ENCODE measurements at places on chromosomes 3 and 15. TPM values are rescaled to one million over a fixed set of nuclear protein-coding genes. Genes with fewer than 3 reads are reported as not detected.

ZNF80 gene
- polyA plus RNA-seq, result not detected

DNA sequence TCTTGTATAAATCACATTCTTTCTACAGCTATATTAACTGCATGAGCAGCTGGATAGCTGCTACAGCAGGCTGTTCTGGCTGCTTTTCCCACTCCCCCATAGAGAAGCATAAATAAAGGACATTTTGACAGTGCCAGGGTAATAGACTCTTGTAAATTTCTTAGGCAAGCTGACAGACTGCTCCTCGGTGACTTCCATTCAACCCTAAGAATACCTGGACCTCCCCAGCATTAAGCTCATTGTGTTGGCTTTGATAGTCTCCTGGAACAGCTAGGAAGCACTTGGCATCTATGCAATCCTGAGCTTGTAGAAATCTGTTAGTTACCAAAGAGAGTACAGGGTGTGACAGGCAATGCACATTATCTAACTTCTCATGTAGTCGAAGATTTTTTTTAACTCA is 475.4 kb downstream of the AGBL1 start:
- no peak overlapping the region for H3K4me3 ChIP-seq
- DNase-seq, result no peak
- no peaks in the 10 kb centered on the region for H3K27me3 ChIP-seq
- H3K36me3 ChIP-seq, result no peaks in the 10 kb centered on the region
- no peak overlapping the region for H3K27ac ChIP-seq

- DNase-seq, result no peak
- H3K27me3 ChIP-seq, result no peaks in the 10 kb centered on the region
- H3K27ac ChIP-seq, result no peak overlapping the region
- H3K4me3 ChIP-seq, result no peak overlapping the region
- H3K4me1 ChIP-seq, result no peaks in the 10 kb centered on the region
- no peaks in the 10 kb centered on the region for H3K36me3 ChIP-seq
These were observed 578.6 kb downstream of the PYDC2 start for GRCh38 chr3:192039593-192039992.

DNA sequence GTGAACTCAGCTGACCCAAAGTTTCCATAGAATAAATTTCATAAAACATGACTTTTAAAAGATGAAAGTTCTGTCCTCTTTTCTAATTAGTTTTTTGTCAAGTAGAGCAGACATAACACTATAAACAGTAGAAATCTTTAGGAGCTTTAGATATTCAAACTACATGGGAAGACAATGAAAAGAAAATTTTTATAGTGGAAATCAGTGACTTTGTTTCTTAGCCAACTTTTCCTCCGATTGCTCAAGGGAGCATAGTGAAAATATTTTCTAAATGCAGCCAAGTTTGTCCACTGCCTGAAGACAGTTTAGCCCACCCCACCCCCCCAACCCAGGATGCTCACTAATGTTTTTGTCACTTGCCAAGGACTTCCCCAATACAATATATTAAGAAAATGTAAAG is 114.9 kb downstream of the PLD1 start:
- no peak overlapping the region for H3K27ac ChIP-seq
- no peaks in the 10 kb centered on the region for H3K36me3 ChIP-seq
- no peak for DNase-seq
- peaks cover 6% of the 10 kb centered on the region for H3K27me3 ChIP-seq

- H3K27me3 ChIP-seq, result peaks cover 9% of the 10 kb centered on the region
- H3K4me1 ChIP-seq, result no peaks in the 10 kb centered on the region
- H3K4me3 ChIP-seq, result no peak overlapping the region
- no peak for DNase-seq
- no peak overlapping the region for H3K27ac ChIP-seq
- no peaks in the 10 kb centered on the region for H3K36me3 ChIP-seq
These were observed 329.8 kb upstream of the NR2E3 start for GRCh38 chr15:71480556-71480955.

DNA sequence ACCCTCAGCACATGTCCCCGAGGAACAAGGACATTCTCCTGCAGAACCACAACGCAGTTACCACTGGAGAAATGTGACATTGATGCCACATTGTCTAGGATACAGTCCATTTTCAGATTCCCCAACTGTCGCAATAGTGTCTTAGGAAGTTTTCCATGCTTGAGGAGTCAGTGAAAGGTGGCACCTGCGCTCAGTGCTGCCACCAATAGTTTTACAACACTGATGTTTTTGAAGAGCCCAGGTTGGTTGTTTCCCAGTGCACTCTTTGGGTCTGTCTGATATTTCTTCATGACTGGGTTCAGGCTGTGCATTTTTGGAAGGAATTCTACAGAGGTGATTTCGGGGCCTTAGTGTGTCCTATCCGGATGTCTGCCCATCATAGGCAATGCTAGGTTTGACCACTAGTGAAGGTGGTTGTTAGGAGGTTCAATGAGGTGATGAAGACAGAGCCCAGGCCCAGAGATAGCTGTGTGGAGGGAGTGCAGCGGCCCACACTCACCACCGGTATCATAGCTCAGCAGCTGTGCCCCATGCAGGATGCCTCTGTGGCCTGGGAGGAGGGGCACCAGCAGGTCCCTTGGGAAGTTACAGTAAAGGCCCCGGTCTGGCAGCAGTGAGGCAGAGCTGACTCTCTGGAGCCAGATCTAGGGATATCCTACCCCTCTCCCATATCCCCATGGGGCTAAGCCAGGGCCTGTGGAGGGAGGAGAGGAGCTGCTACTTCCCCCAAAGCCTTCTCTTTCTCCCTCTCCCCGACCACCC is 96.6 kb downstream of the DNAJB8 start:
- peak overlapping the region; percentile 57 for H3K27ac ChIP-seq
- H3K4me3 ChIP-seq, result peak overlapping the region; percentile 26
- no peaks in the 10 kb centered on the region for H3K27me3 ChIP-seq
- no peak for DNase-seq

C3orf22 gene
- polyA plus RNA-seq, result not detected

DNA sequence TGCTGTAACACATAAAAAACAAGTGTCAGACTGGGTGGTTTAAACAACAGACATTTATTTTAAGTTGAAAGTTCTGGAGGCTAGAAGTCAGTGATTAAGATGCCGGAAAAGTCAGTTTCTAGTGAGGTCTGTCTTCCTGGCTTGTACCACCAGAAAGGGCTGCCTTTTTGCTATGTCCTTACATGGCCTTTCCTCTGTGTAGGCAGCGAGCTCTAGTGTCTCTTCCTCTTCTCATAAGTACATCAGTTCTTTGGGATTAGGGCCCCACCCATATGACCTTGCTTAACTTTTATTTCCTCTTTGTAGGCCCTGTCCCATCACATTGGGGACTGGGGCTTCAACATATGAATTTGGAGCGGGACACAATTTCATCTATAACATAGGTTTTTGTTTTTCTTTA is 128.0 kb downstream of the BBX start:
- H3K4me3 ChIP-seq, result no peak overlapping the region
- peaks cover 36% of the 10 kb centered on the region for H3K4me1 ChIP-seq
- H3K27ac ChIP-seq, result peak overlapping the region; percentile 22
- peaks cover 22% of the 10 kb centered on the region for H3K36me3 ChIP-seq
- H3K27me3 ChIP-seq, result no peaks in the 10 kb centered on the region

GRCh38 chr3:58754074-58754473 is 87.5 kb upstream of the FAM3D start:
- H3K27me3 ChIP-seq, result no peaks in the 10 kb centered on the region
- no peaks in the 10 kb centered on the region for H3K4me1 ChIP-seq
- no peak for DNase-seq
- no peaks in the 10 kb centered on the region for H3K36me3 ChIP-seq
- no peak overlapping the region for H3K27ac ChIP-seq
- no peak overlapping the region for H3K4me3 ChIP-seq

- H3K27ac ChIP-seq, result no peak overlapping the region
- H3K4me3 ChIP-seq, result no peak overlapping the region
These were observed 265.9 kb downstream of the TJP1 start for GRCh38 chr15:29556380-29556779.

DNA sequence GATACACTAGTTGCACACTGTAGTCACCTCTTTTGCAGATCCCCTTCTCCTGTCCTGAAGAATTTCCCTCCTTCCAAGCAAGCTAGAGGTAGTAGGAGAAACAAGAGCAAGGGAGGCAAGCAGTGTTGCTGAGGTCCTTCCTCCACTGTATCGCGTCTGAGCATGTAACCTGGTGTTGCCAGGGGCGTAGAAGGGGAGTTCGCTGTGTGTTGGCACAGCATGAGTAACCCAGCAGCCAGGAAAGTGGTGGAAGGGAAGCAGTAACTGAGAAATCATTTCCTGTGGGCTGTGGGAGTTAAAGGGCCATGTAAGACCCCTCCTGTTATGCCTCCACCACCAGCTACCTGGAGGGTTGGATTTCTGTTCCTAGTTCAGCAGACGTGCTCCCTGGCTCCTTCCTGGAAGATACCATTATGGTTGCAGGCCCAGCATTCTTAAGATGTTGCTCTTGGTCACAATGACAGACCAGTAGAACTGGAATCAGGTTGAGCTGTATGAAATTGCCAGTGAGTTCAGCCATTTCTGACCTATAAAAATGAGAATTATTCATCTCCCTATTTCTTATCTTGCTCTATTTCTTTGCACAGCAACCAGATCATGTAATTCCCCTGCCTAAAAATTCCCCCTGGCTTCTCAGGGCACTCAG is 215.3 kb upstream of the TOPAZ1 start:
- peaks cover 61% of the 10 kb centered on the region for H3K27me3 ChIP-seq
- no peak overlapping the region for H3K27ac ChIP-seq
- no peak for DNase-seq
- H3K4me3 ChIP-seq, result no peak overlapping the region
- H3K36me3 ChIP-seq, result no peaks in the 10 kb centered on the region
- H3K4me1 ChIP-seq, result peaks cover 9% of the 10 kb centered on the region

CCR2 gene
- 0.42 TPM for polyA plus RNA-seq

GRCh38 chr3:15055019-15055557 is 10.0 kb downstream of the MRPS25 start:
- peak overlapping the region; percentile 93 for H3K27ac ChIP-seq
- H3K4me3 ChIP-seq, result peak overlapping the region; percentile 71
- no peaks in the 10 kb centered on the region for H3K27me3 ChIP-seq
- peak; percentile 49 for DNase-seq

GRCh38 chr3:99656624-99657023 is 18.2 kb downstream of the COL8A1 start:
- no peaks in the 10 kb centered on the region for H3K36me3 ChIP-seq
- no peak overlapping the region for H3K27ac ChIP-seq
- DNase-seq, result no peak

TYRO3 gene
- polyA plus RNA-seq, result not detected

DNA sequence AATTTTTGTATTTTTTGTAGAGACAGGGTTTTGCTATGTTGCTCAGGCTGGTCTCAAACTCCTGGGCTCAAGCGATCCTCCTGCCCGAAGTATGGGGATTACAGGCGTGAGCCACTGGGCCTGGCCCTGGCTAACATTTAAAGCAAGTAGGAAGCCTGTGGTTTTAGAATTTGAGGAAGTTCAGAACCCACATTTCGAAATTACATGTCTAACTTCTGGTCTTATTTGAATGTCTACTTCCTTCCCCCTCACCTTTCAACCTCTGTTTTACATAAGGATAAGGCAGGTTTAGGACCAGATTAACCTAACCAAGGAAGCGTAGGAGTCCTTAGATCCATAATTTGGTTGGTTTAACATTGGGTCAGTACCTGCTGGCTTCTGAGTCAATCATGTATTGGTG is 120.5 kb upstream of the PROK2 start:
- peak overlapping the region; percentile 28 for H3K4me3 ChIP-seq
- peaks cover 47% of the 10 kb centered on the region for H3K4me1 ChIP-seq
- H3K36me3 ChIP-seq, result no peaks in the 10 kb centered on the region

DNA sequence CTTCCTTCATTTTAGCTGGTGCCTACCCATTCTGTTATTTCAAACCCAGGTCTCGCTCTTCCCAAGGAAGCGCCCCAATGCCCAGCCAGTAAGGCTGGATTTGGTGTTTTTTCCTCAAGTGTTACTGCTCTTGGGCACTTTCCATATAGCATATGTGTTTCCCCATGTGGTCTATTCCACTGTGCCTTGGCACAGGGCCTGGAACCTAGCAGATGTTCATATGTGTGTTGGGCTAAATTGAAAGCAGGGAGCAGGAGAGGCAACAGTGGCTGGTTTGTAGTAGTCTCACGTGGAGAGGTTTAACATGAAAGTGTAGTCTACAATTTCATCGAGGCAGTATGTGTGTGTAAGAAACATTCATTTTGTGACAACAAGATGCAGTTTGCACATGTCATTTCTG is 48.2 kb upstream of the TEX264 start:
- no peaks in the 10 kb centered on the region for H3K27me3 ChIP-seq
- DNase-seq, result no peak
- no peak overlapping the region for H3K4me3 ChIP-seq

GRCh38 chr3:49998326-49998725 is 58.4 kb downstream of the RBM6 start:
- H3K27me3 ChIP-seq, result no peaks in the 10 kb centered on the region
- H3K4me1 ChIP-seq, result no peaks in the 10 kb centered on the region
- H3K36me3 ChIP-seq, result peaks cover 16% of the 10 kb centered on the region
- H3K4me3 ChIP-seq, result no peak overlapping the region
- no peak overlapping the region for H3K27ac ChIP-seq

DNA sequence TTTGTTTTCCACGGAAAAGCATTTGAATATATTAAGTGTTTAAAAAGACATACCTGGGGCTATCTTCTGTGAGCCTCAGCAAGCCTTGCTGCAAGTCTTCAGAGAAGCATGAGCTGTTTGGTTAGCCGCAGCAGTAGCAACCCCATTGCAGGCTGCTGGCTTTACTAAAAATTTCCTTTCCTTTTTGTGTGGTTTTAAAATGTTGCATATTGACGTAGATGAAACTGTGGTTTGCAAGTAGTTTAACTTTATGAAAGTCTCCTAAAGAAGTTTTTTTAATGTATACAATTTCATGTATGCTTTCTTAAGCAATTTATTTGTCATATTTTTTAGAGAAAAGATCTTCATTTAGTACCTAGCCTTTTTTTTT is at the start of gene GPR171:
Gene GPR171, minus strand, starts transcription at position 166 of the 370 bp plus-strand sequence. CDS start 3,830 bp downstream, outside the sequence.
- DNase-seq, result no peak
- H3K27me3 ChIP-seq, result no peaks in the 10 kb centered on the region
- H3K36me3 ChIP-seq, result peaks cover 5% of the 10 kb centered on the region
- H3K27ac ChIP-seq, result no peak within 1 kb of the TSS
- H3K4me3 ChIP-seq, result no peak within 1 kb of the TSS

GUCA1C gene
- polyA plus RNA-seq, result not detected

DNA sequence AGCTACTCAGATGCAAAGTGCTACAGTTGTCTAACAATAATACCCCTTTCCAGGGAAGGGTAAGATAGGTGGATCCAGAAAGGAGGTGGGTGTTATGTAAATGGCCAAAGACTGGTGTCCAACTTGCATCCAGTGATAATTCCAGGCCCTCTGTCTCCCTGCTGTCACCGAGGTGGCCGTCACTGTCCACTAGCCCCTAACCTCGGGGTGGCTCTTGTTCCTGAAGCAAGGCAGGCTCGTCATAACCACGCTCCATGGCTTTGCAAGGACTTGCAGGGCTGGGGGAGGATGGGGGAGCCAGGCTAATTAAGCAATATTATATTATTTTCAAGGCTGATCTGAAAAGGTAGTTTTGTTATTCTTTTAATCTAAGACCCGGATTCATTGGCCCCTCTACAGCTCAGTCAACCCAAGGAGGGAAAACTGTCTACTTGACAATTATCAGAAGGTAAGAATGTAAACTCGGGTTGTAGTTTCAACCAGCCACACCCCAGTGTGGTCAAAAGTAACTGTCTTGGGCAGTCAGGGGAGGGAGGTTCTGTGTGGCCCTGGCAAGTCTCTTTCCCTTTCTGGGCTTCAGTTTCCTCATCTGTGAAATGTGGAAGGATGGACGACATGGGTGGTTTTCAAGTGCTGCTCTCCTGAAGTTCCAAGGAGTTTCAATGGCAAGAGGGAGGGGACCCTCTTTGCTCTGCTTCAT is 220.1 kb upstream of the BHLHE40 start:
- H3K4me3 ChIP-seq, result no peak overlapping the region
- no peaks in the 10 kb centered on the region for H3K27me3 ChIP-seq
- peak overlapping the region; percentile 81 for H3K27ac ChIP-seq
- H3K36me3 ChIP-seq, result peaks cover 49% of the 10 kb centered on the region

Measured in naive B cell (primary cell).